ENCODE measurements at places on chromosomes 3 and 15.

- DNase-seq: no peak
These were observed 329.9 kb upstream of the TBL1XR1 start for GRCh38 chr3:177527182-177527581.

DNA sequence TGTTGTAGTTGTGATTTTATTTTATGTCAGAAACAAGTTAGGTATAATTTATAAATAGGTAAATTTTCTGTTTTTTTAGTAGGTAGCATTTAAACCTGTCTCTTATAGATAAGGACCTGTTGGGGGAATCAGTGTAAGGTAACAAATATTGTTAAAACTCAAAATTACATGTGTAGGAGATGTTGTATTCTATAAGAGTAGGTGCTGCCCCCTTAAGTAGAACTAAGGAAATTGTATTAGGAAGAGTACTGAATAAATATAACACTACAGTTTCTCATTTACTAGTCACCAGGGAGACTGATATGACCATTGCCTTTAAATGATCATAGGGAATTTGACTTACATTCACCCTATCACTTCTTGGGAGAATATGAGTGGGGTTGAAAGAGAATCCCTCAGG is 31.2 kb downstream of the SLC25A36 start:
- DNase-seq: peak; percentile 42

DNA sequence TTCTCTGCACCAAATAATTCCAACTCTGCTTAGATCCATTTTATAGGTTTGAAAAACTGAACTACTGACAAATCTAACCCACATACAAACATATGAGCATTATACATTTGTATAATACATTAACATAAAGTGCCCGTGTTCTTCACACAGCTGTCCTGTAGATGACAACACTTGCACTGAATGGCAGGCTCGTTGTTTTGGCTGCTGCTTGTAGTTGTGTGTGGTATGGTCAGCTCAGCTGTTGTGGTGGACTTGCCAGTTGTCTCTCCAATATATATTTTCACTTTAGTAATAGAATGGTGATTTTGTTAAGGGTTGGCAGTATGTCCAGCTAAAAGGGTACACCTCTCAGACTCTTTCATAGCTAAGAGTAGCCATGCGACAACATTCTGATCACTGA is 30.5 kb downstream of the CHST2 start:
- no peak for DNase-seq

DNA sequence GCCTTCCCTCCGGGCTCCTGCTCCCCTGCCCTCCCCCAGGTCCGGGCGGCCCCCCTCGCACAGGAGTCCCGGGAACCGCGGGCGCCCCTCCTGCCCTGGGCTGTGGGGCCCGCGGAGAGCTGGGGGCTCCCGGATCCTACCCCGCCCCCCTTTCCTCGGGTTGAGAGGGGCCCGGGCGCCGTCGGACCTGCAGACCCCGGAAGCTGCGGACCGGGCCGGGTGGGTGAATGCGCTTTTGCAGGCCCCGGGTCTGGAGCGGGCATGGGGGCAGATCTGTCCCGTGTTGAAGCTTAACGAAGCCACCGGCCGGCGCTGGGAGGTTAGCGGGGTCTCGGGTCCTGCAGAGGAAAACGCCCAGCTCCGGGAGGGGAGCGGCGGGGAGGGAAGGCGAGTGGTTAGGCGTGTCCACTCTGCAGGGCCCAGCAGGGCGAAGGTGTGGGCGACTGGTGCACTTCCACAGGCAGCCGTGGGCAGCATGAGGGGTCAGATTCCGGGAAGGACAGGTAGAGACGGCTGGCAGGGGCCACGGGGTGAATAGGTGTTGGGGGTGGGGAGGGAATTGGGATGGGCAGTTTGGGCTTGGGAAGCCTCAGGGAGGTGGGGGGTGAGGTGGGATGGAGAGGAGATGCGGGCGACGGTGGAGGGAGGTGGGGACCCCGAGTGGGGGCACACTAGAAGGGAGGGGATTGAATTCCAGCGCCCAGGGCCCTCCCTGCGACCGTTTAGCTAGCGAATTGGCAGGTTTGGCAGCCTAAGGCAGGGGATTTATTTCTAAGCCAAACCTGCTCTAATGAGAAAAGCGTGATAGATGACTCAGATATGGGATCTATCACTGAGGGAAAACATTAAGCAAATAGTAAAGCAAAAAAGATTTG is 635 bp downstream of the CD276 start:
- no peak for DNase-seq

DNA sequence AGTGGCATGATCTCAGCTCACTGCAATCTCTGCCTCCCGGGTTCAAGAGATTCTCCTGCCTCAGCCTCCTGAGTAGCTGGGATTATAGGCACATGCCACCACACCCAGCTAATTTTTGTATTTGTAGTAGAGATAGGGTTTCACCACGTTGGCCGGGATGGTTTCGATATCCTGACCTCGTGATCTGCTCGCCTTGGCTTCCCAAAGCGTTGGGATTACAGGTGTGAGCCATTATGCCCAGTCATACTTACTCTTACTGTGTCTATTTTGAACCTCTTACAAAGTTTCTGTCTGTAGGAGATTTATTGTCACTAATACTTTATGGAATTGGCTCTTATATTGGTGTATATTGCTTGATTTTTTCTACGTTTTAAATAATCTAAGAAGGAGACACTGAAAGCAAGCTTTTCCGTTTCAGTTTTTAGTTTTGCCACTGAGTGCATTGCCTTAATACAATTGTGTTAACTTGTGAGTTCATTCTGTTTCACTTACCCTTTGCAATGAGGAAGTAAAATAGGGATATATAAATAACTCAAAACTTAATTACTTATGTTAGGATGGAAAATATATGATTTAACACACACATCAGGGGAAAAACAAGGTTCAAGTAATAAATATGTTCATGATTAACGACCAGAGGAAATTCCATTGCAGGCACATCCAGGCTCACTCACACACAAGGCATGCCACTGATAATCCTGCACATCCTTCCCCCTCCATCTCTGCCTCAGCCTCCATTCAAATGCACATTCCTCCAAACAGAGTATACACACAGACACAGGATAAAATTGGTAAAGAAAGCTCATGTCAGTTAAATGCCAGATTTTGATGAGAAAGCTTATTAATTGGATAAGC is 279.3 kb upstream of the RASGRP1 start:
- no peak for DNase-seq
